ENCODE measurements at places on chromosomes 7 and 10.

- DNase-seq: no peak
These were observed 48.0 kb downstream of the MALRD1 start for GRCh38 chr10:19096501-19097073.

DNA sequence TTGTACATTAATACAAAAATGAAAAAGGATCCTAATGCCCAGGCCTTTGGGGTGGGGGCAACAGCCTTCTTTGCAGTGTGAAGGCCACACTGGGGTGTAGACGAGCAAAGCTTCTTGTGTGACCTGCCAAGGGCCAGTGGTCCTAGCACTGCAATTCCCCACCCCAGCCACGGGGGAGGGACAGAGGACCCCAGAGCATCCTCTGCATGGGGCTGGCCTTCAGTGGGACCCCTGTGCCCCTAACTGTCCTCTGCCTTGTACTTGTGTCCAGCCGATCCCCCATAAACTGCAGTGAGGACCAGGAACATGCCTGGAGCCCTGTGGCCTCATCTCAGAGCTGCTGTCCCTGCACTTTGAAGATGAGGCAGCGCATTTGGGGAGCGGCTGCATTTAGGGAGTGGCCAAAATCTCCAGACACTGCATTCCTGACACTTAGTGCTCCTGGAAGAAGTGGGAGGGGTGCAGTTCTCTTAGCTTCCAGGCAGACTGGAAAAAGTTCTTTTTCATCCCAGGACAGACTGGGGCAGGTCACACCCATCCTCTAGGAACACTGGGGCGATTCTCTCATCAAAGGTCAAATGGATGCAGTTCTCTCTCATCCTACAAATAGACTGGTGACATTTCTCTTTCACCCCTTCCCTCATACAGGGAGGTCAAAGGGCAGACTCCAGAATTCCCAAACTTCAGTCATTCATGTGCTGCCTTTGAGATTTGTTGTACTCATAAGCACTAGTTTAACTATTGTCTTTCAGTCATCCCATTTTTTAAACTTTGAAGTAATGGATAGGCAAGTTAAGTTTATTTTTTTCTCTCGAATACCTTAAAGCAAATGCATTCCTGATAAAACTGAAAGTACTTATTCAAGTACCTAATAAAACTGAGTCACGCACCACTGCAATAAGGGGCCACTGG is 922 bp upstream of the MYO1G start:
- DNase-seq: peak; percentile 83

DNA sequence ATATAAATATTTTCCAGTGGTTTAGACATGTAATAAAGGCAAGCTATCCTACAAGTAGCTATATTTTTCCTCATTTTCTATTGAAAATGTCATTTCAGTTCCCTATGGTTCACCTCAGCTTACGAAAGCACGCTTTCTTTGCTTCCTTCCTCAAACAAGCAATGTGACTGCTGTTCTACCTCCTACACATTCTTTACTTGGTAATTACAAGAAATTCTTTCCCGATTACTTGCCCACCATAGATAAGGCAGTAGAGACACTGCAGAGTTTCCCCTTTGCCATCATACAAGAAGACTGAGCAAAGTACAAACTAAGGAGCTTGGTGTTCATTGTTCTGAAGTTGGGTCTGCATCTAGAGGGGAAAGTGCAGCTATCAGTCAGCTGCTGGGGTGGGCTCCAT is 249.4 kb downstream of the CRPPA start:
- DNase-seq: no peak

- DNase-seq: no peak
These were observed 171.5 kb downstream of the ZMYND11 start for GRCh38 chr10:306675-307185.

DNA sequence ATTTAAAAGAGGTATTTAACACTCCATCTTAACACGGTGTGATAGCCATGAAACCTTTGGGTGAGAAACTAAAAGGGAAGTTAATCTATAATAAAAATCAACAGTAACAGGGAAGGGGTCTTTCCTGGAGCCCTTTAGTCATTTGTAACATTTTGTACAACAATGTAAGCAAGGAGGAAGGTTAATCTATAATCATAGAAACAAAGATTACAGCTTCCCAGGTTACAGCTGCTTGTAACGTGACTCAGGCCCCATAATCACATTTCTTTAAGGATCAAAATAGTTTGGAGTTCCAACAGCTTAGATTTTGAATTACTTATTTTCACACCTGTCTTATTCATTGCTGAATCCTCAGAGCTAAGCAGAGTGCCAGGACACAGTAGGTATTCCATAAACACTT is 17.9 kb upstream of the CC2D2B start:
- no peak for DNase-seq

- DNase-seq: no peak
These were observed 40.0 kb upstream of the INSIG1 start for GRCh38 chr7:155257482-155258225.

GRCh38 chr7:151010307-151011096 is 13.8 kb downstream of the ATG9B start:
- no peak for DNase-seq

DNA sequence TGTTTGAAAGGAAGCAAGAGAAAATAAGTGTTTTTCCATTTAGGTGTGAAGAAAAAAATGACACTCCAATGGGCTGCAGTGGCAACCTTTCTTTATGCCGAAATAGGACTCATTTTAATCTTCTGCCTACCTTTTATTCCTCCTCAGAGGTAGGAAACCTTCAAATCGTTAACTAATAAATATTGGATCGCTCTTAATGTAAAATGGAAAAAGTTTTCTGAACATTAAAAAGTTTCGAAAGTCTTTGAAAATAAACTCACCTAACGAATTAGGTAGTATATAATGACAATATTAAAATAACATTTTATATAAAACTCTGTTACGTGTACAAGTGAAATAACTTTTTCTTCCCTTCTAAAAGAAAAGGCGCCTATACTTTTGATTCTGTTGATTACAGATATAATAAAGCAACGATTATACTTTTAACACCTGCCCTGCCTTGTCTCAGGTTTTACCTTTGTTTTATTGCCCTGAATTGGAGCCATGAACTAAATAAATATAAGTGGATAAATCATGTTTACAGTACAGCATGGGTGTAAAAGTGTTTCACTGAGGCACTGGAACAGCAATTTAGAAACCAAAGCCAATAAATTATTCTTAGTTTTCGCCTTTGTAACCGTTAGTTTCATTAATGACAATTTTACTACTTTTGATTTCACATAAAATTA is 804 bp downstream of the BCAP29 start:
- DNase-seq: no peak
